Esophagus squamous epithelium (tissue), 5 donors: ENCODE measurements at places on chromosomes 12 and 14.

GRCh38 chr14:72948481-72949138 lies 22.3 kb downstream of the DCAF4 start:
- no peaks in the 10 kb centered on the region for H3K36me3 ChIP-seq
- no peak overlapping the region for H3K4me3 ChIP-seq
- DNase-seq: no peak
- H3K27me3 ChIP-seq: no peaks in the 10 kb centered on the region
- H3K27ac ChIP-seq: no peak overlapping the region
- H3K4me1 ChIP-seq: no peaks in the 10 kb centered on the region

DNA sequence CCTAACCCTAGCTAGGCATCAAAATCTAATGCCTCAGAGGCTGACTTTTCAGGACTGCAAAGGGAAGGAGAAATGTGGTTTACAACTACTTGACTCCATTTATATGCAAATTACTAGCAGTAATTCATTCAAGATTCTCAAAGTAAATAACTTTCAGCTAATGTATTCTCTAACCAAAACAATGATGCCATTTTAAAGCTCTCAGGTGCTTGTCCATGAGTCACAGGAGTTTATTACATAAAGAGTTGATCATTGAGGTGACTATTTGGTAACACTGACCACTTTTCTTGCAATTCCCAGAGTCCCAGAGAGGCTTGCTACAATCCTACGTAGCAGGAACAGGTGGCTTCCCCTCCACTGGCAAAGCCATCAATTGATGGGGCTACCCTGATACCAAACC lies 109.0 kb upstream of the SLC35F4 start:
- no peaks in the 10 kb centered on the region for H3K27me3 ChIP-seq
- H3K27ac ChIP-seq: no peak overlapping the region
- no peaks in the 10 kb centered on the region for H3K4me1 ChIP-seq

- no peaks in the 10 kb centered on the region for H3K27me3 ChIP-seq
- no peak overlapping the region for H3K4me3 ChIP-seq
- DNase-seq: no peak
- no peak overlapping the region for H3K27ac ChIP-seq
These were observed 10.1 kb upstream of the RASSF3 start for GRCh38 chr12:64600164-64600561.

GRCh38 chr12:25811656-25812126 lies 146.8 kb upstream of the RASSF8 start:
- H3K27me3 ChIP-seq: no peaks in the 10 kb centered on the region
- H3K4me3 ChIP-seq: no peak overlapping the region
- no peak overlapping the region for H3K27ac ChIP-seq
- H3K4me1 ChIP-seq: no peaks in the 10 kb centered on the region

DNA sequence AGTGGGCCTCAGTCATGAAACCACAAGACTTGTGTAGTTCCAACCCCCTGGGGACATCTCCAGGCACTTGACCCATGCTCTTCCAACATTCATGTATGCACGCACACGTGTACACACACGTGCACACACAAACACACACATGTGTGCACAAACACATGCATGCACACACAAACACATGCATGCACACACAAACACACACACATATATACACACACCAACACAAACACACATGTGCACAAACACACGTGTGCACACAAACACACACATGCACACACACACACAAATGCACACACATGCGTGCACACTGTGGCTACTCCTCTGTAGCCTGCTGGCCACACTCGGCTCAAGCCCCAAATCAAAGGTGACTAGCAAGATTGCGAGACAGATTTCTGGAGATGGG lies 22.8 kb downstream of the BDKRB2 start:
- peaks cover 17% of the 10 kb centered on the region for H3K4me1 ChIP-seq
- no peaks in the 10 kb centered on the region for H3K36me3 ChIP-seq
- no peak for DNase-seq
- no peak overlapping the region for H3K27ac ChIP-seq

DNA sequence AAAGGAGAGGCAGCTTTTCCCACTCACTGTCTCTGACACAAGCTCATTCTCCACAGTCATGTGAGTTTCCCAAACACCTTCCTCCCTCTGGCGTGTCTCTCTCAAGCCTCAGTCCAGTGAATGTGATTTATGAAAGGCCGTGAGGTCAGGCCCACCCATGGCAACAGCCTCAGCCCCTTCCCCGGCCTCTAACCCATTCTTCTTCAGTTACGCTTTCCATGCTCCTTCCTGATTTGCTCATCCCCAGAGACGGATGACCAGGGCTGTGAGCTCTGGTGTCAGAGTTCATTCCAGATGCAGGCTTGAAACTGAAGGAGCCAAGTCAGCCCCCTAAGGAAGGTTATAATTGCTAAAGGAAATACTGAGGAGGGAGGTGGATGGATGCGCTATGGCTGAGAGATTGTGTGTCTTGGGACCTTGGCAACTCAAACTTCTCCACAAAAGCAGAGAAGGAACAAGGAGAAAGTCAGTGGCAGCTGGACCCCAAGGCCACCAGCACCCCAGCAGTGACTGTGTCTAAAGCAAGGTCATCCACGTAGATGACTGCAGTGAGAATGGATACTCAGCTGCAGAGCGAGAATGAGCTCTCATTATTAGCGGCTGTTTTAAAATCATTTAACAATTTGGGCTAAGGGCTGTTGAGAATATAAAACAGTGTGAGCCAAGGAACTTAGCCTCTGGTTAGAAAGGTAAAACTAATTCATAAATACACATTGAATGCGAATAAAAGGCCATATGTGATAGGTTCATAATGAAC lies 84.1 kb downstream of the FBXL14 start:
- DNase-seq: no peak
- no peak overlapping the region for H3K4me3 ChIP-seq
- H3K36me3 ChIP-seq: no peaks in the 10 kb centered on the region
- H3K27me3 ChIP-seq: no peaks in the 10 kb centered on the region
- no peak overlapping the region for H3K27ac ChIP-seq
- no peaks in the 10 kb centered on the region for H3K4me1 ChIP-seq

DNA sequence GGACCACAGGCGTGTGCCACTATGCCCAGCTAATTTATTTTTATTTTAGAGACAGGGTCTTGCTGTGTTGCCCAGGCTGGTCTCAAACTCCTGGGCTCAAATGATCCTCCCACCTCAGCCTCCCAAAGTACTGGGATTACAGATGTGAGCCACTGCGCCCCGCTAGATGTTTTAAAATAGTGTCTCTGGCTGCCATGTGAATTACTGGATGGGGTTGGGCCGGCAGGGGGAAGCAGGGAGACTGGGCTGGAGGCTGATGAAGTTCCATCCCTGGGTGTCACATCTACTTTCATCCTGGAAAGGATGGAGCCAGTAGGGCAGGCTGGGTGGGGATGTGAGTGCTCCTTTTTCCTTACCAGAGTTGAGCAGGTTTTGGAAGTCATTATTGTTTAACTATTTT lies 46.1 kb downstream of the DNAH10 start:
- H3K27ac ChIP-seq: no peak overlapping the region
- no peak for DNase-seq
- H3K27me3 ChIP-seq: no peaks in the 10 kb centered on the region
- H3K4me1 ChIP-seq: no peaks in the 10 kb centered on the region
- no peak overlapping the region for H3K4me3 ChIP-seq

DNA sequence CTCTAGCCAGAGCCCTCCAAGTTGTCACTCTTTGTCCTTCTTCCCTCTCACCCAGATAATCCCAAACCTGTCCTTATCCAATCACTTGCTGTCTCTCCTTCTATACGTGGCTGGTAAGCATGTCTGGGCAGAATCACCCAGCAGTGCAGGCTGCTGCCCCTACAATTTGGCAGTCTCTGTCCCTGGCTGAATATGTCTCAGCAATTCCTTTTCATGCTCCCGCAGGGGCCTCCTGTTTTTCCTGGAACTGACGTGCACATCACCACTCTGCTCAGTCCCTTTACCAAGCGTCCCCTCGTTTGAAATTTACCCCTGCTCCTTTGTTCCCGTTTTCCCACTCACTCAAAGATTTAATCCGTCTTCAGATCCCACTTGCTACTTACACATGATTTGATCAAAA lies 80.0 kb downstream of the ST8SIA1 start:
- H3K27me3 ChIP-seq: no peaks in the 10 kb centered on the region
- peaks cover 40% of the 10 kb centered on the region for H3K4me1 ChIP-seq
- no peak for DNase-seq
- no peak overlapping the region for H3K4me3 ChIP-seq
